ENCODE measurements at places on chromosomes 4 and X.

- no peak for DNase-seq
Measured at GRCh38 chr4:78652282-78652876, 100.8 kb downstream of the ANXA3 start.

DNA sequence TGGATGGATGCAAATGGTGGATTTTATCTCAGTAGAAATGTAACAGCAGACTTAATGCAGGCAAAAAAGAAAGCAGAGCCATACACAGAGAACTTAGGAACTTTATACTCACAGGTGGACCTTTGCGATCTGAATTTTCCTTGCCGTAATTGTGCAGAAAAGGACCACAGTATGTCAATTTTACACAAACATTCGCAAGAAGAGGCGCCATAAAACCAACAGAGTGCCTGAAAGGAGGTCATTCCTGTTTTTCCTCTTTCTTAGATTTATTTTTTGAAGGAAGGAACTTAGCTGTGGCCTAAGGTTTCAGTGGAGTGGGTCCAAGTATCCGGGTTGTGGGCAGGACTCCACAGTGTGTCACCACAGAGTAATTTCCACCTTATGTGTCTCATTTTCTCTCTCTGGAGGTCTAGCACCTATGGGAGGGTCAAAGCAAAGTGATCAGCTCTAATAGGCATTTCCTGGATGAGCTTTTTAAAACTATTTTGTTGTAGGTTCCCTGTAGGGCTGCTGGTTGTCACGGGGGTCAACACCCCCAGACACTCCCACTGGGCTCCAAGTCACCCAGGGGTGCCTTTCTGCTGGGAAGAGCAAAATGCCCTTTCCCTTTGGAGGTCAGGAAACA is 24.7 kb upstream of the PBDC1 start:
- DNase-seq, result no peak

- DNase-seq, result no peak
Measured at GRCh38 chr4:31334086-31334910, 614.1 kb downstream of the PCDH7 start.

GRCh38 chr4:176879380-176880116 is 86.8 kb upstream of the VEGFC start:
- no peak for DNase-seq

- no peak for DNase-seq
Measured at GRCh38 chr4:54731552-54731951, 73.8 kb downstream of the KIT start.

- no peak for DNase-seq
Measured at GRCh38 chr4:127214016-127214415, 418.7 kb upstream of the INTU start.

GRCh38 chr4:91359041-91360031 is 944.4 kb upstream of the GRID2 start:
- DNase-seq, result no peak

Data from left renal pelvis (tissue), 4 donors.